NCI-H1694 treated with DMSO at 0.1 percent for 48 hours (cell line): ENCODE measurements at places on chromosomes 2 and 18.

DNA sequence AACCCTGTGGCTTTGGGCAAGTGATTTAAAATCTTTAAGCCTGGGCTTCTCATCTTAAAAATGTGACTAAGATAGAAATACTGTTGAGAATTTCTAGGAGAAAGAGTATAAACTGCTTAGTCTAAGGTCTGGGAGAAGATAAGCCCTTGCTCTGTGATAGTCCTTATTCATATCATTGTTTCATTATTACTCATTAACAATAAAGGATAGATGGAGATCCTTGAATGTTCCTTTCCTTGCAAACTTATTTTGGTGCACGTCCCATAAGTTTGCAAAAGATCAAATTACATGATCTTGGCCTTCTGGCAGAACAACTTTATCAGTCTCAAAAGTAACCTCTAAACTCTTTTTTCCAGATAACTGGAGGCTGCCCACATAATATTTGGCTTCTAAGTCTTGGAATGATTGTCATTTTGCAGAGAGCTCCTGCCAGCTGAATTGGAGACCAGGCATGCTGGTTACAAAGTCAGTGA lies 138.3 kb downstream of the FAM124B start:
- no peak for DNase-seq

- no peak for DNase-seq
Measured at GRCh38 chr2:37326285-37326684, 1.7 kb upstream of the PRKD3 start.

GRCh38 chr18:9926223-9926894 lies 12.5 kb downstream of the VAPA start:
- DNase-seq, result no peak

DNA sequence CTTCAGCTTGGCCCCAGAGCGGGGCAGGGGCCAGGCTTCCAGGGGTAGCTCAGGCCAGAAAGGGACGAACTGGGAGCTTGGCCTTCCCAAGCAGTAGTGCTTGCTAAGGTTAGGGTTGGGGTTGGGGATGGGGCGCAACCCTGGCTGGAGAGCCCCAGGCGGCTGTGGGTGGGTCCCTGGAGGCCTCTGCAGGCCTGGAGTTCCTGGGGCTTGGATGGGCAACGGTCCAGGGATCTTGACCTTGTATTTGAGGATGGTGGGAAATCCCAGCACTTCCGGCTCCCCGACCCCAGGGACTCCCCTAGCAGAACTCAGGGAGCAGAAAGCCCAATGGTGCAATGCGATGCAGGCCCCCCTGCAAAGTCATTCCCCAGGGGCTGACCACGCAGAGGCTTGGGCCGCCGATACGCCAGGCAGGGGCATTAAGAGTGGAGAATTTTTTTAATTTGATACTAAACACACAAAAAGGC lies 12.6 kb upstream of the MLPH start:
- DNase-seq, result no peak

DNA sequence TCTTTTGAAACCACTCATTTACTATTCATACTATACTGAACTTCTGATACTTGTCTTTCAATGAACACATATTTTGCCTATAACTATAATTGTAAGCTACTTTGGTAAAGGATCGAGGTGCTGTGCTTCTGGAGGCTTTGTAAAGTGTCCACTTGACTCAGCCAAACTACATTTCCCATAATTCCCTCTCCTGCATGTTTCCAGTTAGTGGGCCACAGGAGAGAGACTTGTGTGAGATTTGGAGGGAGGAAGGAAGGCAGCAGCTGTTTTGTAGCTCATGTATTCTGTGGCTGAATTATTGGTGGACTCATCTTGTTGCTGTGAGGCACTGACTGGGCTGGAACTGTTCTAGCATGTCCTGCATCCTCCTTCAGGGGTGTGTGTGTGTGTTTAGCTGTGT lies 328.8 kb downstream of the ARL6IP6 start:
- no peak for DNase-seq

GRCh38 chr2:33762636-33763035 lies 163.5 kb upstream of the FAM98A start:
- DNase-seq, result no peak

- DNase-seq, result no peak
Measured at GRCh38 chr2:235265348-235265965, 228.4 kb upstream of the AGAP1 start.

DNA sequence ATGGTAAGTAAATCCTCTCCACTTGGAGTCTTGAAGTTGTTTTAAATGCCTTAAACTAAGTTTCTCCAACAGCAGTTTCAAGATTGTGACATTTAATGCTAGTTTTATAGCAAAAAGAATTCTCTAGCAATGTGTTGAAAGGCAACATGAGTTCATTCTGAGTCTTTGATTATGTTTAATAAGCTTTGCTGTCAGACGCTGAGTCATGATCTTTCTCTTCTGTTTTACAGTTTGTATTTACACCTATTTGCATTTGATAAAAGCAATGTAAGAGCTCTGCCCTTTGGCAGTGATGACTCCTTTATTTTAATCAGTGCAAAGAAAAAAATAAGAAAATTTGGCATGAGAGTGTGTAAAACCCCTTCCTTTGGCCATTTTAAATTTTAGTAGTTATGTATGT lies 497.7 kb downstream of the STK39 start:
- DNase-seq, result no peak

DNA sequence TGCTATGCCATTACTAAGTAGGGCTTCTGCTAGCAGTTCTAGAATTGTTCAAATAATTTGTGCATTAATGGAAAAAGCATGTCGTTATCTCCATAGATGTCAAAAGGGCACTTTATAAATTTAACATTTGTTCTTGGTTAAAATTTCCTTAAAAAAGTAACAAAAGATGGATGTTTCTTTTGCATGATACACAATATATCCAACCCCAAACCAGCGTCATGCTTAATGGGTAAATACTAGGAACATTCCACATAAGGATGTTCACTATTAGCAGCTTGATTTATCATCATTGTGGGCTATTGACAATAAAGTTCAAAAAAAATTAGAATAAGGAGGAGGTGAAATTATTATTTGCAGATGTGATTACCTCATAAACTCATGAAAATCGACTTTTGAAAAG lies 79.7 kb downstream of the GREB1L start:
- no peak for DNase-seq

- peak; percentile 84 for DNase-seq
Measured at GRCh38 chr2:98412751-98413458, 31.8 kb upstream of the INPP4A start.

DNA sequence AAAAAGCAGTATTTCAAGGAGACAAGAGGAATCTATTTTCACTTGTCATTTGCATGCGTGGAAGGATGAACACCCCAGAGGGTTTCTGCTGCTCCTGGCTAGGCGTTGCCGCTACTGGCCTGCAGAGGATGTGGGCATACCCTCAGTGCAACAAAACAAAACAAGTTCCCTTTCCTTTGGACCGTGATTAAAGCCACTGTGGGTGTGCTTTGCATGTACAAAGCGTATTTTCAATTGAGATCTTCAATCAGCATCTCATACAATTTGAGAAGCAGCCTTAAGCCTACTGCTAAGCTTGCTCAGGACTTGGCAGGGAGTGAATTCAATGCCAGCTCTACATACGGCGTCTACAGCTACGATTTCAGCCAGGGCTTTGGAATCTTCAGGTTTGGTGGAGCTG lies 298.4 kb downstream of the LPIN1 start:
- no peak for DNase-seq

DNA sequence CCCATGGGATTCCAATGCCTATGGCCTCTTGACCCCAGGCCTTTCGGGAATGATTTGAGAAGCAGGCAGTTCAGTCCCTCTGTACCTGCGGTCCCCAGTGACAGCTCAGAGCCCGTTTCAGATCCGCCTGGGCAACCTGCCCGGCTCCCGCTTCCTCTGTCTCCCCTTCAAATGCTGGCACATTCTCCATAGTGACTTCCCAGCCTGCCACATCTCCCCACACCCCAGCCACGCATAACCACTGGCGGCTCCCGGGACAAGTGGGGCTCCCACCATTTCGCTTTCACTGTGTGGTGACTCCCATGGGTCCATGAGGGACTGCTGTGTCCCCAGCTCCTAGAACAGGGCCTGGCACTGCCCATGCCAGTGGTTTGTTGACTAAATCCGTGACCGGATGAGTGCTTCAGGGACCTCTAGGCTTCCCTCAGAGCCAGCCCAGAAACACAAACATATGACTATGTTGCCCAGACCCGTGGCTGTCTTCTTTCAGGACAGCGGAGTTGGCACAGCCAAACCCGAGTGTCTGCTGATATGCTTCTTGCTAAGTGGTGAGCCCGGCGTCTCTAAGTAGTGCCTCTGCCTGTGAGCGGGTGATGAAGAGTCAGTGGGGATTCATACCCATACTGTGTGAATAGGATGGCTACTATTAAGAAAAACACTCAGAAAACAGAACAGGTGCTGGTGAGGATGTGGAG lies 91.2 kb downstream of the GLI2 start:
- peak; percentile 35 for DNase-seq

GRCh38 chr18:79608999-79609461 lies 70.6 kb upstream of the CTDP1 start:
- no peak for DNase-seq

DNA sequence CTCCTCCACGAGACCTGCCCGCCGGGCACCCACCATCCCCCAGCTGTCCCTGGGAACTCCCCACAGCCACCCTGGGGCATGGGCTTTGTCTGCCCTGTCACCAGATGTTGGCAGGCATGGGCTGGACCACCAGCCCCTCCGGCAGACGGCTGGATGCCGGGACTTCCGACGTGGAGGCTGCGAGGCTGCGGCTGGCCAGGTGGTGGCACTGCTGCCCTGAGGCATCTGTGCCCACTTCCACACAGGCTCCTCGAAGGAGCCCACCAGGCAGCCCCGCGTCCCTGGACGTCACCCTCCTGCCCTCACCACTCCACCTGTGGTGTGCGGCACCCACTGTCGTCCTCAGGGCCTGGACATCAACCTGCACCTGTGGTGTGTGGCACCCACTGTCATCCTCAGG lies 319.9 kb upstream of the SALL3 start:
- DNase-seq, result no peak

DNA sequence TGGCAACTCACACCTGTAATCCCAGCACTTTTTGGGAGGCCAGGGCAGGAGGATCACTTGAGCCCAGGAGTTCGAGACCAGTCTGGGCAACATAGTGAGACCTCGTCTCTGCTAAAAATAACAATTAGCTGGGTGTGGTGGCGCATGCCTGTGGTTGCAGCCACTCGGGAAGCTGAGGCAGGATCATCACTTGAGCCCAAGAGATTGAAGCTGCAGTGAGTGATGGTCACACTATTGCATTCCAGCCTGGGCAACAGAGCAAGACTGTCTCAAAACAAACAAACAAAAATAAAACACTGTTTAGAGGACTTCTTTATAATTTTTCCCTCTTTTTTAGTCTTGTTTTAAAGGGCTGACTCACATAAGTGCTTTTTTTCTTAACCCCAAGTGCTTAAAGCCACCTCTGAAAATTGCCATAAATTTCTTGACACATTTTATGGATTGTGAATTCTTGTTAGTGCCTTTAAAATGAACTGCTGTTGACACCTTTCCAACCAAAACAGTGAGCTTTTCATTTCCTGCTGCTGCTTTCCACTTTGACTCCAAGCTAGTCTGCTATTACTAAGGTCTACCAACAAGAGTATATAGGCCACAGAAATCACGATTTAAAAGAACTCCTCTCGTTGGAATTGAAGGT lies 41.7 kb downstream of the CYP20A1 start:
- no peak for DNase-seq

GRCh38 chr2:240876475-240877251 lies 8.0 kb downstream of the AGXT start:
- no peak for DNase-seq

DNA sequence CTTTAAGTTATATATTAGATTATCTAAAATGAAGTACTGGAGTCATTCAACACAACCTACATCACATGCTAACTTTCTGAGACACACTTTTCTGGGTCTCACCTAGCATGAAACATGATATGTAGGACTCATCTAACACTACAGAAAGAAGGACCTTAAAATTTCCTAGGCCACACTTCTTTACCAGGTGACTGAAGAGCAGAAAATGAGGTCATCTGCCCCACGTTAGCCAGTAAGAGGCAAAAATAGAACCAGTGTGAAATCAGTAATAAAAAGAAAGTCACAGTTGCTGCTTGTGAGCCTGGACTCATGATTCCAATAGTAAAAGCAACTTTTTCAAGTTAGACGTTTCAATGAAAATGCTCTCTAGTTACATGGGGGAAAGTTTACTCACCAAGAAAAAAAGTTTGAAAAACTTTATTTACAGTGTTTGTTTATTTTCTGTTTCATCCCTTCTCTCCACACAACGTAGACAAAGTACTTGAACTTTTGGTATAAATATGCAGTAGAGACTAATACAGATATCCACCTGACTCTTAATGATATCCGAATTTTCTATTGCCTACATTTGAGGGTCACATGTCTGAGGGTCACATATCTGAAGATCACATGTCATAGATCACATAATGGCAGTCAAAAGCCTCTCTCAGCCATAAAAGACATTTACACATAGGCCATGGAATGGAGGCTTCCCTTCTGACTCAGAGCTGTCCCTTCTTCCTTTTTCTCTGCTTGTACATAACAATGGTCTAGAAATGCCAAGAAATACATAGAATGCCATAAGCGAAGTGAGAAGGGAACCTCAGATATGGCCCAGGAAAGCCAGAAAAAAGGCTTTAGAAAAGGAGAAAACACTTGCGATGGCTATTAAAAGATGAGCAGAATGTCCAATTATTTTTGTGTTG lies 362.9 kb downstream of the ZEB2 start:
- DNase-seq, result no peak

GRCh38 chr2:65527451-65528240 lies 95.2 kb upstream of the SPRED2 start:
- DNase-seq, result no peak

DNA sequence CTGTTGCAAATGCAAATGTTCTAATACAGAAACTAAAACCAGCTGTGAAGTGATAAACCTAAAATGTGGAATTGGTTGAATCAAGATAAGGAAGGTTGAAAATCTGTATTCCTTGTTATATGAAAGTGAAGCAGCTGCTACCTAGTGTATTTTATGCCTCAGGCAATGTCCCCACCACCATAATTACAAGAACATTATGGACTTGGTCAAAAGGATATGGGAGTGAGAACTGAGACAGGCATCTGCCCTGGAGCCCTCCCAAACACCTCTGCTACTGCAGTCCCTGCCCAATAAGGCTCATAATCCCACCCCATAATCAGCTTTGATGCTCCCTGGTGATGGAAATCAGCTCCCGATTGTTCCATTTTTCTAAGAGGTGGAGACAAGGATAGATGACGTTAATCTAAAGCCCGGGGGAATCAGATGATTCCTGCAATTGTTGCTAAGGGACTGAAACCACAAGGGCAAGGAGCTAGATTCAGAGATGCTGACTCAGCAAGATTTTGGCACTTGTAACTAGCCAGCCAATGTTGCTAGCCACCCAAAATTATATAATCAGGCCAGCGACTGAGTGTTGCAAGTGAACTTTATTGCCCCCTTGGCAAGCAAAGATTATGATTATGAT lies 69.5 kb downstream of the EVA1A start:
- no peak for DNase-seq

GRCh38 chr2:20033322-20033721 lies 18.1 kb downstream of the LAPTM4A start:
- DNase-seq, result no peak

DNA sequence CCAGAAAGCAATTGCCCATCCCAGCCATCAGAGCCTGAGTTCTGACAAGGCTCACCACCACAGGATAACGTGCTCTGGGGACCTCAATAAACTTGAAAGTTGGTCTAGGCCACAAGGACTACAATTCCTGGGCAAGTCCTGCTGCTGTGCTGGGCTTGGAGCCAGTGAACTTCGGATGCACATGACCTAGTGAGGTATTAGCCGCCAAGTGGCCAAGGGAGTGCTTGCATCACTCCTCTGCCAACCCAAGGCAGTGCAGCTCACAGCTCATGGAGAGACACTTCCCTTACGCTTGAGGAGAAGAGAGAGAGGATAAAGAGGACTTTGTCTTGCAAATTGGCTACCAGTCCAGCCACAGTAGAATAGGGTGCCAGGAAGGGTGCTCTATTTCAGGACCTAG lies 219.6 kb downstream of the MBD2 start:
- DNase-seq, result no peak

- no peak for DNase-seq
Measured at GRCh38 chr2:159963700-159964099, 98.7 kb downstream of the PLA2R1 start.
